ENCODE measurements at places on chromosomes 2 and 18.

GRCh38 chr2:152431370-152432098 is 96.6 kb downstream of the FMNL2 start:
- DNase-seq, result no peak

GRCh38 chr2:95041060-95041823 is 15.7 kb downstream of the MAL start:
- DNase-seq, result no peak

- no peak for DNase-seq
Observed at GRCh38 chr2:68921646-68922045, 31.0 kb downstream of the GKN2 start.

GRCh38 chr2:237243487-237243886 is 157.8 kb downstream of the COPS8 start:
- no peak for DNase-seq

DNA sequence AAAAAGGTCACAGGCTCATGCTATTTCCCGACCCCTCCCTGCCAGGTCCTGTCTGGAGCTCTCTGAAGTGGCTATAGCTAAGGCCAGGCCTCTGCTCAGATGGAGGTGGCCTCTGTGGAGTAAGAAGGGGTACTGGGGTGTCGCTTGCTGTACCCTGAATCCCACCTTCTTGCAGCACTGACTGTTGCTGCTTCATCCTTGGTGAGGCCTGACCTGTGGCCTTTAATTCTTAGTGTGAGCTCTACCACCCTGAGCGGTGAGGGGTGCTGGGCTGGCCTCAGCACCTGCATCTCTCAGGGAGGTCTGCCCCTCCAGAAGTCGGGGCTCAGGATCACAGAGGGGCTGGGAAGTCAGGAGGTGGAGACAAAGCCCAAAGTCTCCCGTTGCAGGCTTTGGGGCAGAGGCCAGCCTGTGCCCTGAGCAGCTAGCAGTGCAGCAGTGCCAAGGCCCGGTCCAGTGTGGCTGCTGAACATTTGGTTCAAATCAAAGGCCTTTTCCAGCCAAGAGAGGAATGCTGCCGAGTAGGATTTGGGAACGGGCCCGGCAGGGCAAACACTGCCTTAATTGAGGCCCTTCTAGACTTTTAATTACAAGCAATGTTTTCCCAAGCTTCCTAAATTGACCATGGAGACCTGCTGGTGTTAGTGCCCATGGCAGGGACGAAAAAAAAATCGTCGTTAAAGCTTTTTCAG is 133.5 kb upstream of the HAAO start:
- no peak for DNase-seq

DNA sequence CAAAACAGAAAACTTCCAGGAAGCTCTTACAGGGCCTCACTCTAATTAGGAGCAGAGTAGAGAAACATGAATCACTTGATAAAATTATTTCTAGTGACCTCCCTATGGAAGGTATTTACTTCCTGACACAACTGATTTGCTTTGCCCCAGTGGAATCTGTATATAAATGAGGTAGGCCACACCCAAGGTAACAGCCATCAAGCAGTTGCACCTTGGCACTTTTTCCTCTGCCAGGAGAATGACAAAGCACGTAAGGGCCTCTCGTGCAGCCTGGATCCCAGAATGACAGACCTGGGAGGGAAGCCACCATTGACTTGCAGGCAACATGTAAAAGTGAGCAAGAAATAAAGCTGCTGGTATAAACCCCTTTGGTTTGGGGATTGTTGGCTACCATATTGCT is 620.0 kb upstream of the SLC39A10 start:
- DNase-seq, result no peak

GRCh38 chr2:83689402-83689801 is 769.7 kb downstream of the SUCLG1 start:
- no peak for DNase-seq

DNA sequence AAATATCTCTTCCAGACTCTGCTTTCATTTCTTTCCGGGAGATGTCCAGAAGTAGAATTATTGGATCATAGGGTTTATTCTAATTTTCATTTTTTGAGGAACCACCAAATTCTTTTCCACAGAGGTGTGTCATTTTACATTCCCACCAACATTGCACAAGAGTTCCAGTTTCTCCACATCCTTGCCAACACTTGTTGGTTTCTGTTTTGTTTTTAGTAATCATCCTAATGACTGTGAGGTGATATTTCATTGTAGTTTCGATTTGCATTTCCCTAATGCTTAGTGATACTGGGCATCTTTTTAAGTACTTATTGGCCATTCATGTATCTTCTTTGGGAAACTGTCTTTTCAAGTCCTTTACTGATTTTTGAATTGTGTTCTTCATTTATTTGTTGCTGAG is 513.1 kb downstream of the PARD3B start:
- DNase-seq, result no peak

DNA sequence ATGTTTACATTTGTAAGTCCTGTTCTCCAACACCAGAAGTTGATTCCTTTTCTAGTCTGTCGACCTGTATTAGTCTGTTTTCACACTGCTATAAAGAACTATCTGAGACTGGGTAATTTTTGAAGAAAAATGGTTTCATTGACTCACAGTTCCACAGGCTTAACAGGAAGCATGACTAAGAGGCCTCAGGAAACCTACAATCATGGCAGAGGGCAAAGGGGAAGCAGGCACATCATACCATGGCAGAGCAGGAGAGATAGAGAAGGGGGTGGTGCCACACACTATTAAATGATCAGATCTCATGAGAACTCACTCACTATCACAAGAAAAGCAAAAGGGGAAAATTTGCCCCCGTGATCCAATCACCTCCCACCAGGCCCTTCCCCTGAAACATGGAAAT is 112.8 kb upstream of the MAP3K20 start:
- DNase-seq, result no peak

DNA sequence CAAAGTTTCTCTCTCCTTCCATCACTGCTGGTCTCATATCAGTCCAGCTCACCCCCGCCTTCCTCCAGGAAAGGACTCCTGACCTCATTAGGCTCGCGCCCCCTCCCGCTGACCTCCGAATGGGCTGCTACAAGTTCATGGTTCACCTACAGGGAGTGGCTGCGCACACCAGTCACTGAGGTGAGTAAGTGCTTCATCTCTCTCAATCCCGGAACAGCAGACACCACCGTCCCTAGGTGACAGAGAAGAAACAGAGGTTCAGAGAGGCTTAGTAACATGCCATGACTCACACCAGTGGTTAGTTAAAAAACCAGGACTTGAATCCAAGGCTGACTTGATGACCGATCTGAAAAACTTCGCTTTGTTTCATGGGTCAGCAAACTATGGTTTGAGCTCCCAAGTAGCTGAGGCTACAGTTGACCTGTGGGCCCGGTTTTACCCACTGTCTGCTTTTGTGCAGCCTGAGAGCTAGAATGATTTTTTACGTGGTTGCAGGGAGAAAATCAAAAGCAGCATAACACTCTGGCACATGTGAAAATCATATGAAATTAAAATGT is 42.0 kb downstream of the ZFP36L2 start:
- DNase-seq, result no peak

- no peak for DNase-seq
Observed at GRCh38 chr2:198116756-198117155, 312.4 kb downstream of the PLCL1 start.

DNA sequence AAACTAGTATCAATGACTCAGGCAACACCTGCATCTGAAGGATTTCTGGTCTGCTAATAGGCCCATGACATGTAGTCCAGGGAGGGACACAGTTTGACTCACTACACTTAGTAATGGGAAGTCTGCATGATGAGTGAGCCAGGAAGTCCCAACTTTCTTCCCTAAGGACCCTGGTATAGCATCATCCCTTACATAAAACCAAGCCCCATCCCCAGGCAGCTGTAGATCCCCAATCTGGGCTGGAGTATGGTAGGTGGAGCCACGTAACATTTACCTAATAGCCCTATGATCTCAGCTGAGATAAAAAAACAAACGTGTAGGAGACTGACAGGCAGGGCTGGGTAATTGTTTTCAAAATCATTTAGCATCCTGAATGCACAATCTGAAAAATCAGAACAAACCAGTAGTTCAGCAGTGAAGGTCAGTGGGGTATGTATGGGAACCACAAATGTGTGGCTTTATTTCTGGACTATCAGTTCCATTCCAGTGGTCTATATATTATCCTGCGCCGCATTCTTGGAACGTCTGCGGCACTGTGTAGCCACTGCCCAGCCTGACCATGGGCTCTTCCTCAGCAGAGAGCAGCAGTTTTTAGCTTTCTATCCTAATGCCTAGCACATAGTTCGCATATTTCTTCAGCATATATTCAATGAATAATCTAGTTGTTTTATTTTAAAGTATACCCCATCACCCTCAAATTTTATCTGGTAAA is 33.5 kb downstream of the EPB41L3 start:
- DNase-seq, result no peak

DNA sequence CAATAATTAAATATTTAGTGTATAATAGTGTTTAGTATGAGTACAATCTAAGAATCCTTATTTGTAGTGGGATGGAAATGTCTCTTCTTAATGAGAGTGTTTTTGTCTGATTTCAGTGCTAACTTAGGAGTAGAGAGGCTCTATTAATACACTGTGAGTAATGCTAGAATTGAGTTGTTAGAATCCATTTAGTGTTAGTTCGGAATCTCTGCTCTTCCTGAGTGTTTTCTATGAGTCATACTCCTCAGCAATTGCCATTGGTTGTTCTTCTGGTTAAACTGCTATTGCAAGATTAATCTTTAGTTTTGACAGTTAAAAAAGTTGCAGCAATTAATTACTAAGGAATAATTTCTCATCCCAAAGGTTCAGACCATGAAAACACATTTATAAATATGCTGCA is 828.6 kb upstream of the POU3F3 start:
- no peak for DNase-seq

GRCh38 chr2:62284980-62285379 is 89.1 kb downstream of the B3GNT2 start:
- no peak for DNase-seq

GRCh38 chr2:128420131-128420530 is 101.5 kb upstream of the HS6ST1 start:
- no peak for DNase-seq

DNA sequence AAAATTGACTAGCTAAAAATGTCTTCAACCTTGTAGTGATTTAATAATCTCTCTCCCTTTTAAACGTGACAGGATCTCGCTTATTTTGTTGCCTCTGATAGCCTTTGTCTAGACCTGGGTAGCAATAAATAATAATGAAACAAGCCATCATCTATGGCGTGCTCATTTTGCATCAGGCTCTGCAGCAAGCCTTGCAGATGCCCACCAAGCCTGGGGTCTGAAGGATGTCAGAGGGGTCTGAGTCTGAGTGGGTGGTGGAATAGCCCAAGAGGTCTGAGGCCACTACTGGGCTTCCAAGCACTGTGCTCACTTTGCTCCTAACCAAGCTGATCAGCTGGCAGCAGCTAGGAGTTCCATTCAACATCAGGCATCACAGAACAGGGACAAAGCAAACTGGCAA is 109.4 kb downstream of the GYPC start:
- no peak for DNase-seq

- DNase-seq, result no peak
Observed at GRCh38 chr2:128970332-128971116, 651.9 kb upstream of the HS6ST1 start.

Measured in NCI-H446 (cell line).